Amygdala (tissue), 56 donors: ENCODE measurements at places on chromosomes 5 and 9.
A peak's percentile ranks its signal among the peaks of the same experiment; 100 is the strongest.

- DNase-seq = no peak
Measured at GRCh38 chr9:133351908-133352634, 4.1 kb downstream of the RPL7A start.

- no peak for DNase-seq
Measured at GRCh38 chr5:108760512-108760911, 12.8 kb downstream of the FER start.

DNA sequence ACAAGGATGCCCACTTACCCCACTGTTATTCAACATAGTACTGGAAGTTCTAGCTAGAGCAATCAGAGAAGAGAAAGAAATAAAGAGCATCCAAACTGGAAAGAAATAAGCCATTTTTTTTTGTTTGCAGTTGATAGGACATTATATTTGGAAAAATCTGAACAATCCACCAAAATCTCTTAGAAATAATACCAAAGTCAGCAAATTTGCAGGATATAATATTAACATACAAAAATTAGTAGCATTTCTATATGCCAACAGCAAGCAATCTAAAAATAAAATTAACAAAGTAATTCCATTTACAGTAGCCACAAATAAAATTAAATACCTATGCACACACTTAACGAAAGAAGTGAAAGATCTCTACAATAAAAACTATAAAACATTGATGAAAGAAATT is 599.3 kb downstream of the CDH9 start:
- DNase-seq = no peak

DNA sequence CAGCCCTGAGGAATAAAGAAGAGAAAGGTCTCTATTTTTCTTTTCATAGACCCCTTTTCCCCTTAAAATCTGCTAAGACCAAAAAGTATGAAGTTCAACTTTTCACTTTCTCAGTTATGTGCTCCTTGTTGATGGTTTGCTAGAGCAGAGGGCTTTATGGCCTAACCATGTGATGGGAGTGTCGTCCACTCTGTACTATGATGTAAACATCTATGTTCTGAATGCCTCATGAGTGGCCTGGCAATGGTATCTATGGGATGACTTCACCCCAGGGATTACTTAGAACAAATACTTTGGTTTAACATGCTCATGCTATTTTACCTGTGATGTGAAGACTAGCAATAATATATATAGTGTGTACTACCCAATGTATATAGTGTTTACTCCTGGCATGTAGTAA is 43.7 kb upstream of the MIER3 start:
- no peak for DNase-seq

- DNase-seq = peak; percentile 14
Measured at GRCh38 chr5:170791325-170791954, 7.9 kb downstream of the GABRP start.

GRCh38 chr5:14574096-14574495 is 7.5 kb upstream of the OTULINL start:
- no peak for DNase-seq

- DNase-seq = no peak
Measured at GRCh38 chr9:70574151-70574837, 159.8 kb upstream of the KLF9 start.

- no peak for DNase-seq
Measured at GRCh38 chr5:137696481-137696880, 39.4 kb downstream of the KLHL3 start.

GRCh38 chr9:38060681-38061080 is 8.3 kb downstream of the SHB start:
- no peak for DNase-seq

- DNase-seq = peak; percentile 22
Measured at GRCh38 chr9:69412741-69413150, 87.7 kb downstream of the ENTREP1 start.

GRCh38 chr9:88502552-88503034 is 32.4 kb upstream of the NXNL2 start:
- no peak for DNase-seq

GRCh38 chr5:80747922-80748321 is 93.1 kb upstream of the DHFR start:
- no peak for DNase-seq

DNA sequence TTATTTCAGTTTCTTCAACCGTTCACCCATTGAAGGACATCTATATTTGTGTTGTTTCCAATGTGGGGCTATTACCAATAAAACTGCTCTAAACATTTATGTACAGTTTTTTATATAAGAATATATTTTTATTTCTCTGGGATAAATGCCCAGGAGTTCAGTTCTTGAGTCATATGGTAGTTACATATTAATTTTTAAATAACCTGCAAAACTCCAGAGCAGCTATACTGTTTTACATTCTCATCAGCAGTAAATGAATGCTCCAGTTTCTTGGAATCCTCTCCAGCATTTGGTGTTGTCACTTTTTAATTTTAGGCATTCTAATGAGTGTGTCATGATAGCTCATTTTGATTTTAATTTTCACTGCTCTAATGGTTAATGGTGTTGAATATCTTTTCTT is 36.2 kb downstream of the CDK7 start:
- DNase-seq = no peak

- DNase-seq = no peak
Measured at GRCh38 chr5:9932770-9933169, 302.6 kb upstream of the TAS2R1 start.

DNA sequence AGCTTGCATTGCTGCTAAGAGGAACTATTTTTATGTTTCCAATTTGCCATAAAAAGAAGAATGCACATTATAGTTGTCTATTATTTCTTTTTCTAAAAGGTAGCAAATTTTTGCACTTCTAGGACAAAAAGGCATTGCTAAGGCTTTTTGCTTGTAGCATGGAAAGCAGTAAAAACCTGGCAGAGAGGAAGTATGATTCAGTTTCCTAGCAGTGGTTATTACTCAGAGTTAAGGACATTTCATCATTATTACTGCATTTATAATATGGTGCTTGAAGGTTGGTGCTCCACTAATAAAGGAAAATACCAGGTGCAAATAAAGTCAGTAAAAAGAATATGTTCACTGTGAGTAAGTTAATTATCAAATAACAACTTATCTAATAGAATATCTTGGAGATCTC is 179.8 kb upstream of the PLPPR1 start:
- no peak for DNase-seq

DNA sequence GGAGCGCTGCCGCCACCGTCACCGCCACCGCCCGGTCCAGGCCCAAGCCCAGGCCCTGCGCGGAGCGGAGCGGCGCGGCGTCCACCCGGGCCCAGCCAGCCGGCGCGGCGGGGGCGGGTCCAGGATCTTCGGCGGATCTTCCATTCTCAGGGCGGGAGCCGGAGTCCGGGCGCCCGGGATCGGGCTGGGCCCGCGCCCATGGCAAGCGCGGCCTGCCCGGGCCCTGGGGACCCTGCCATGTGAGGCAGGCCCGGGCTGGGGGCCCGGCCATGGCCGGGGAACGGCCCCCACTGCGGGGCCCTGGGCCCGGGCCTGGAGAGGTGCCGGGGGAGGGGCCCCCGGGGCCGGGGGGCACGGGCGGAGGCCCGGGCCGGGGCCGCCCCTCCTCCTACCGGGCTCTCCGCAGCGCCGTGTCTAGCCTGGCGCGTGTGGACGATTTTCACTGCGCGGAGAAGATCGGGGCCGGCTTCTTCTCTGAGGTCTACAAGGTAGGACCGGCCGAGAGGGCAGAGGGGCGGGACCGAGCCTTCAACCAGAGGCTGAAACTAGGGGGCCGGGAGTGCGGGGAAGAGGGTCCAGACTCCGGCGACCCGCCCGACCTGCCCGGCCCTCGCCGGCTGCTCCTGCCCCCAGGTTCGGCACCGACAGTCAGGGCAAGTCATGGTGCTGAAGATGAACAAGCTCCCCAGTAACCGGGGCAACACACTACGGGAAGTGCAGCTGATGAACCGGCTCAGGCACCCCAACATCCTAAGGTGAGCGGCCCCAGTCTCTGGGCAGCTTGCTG is 482 bp downstream of the TESK1 start:
- no peak for DNase-seq

GRCh38 chr9:3922846-3923245 is 377.0 kb downstream of the GLIS3 start:
- no peak for DNase-seq

GRCh38 chr9:71130521-71130920 is 9.1 kb upstream of the TRPM3 start:
- no peak for DNase-seq

DNA sequence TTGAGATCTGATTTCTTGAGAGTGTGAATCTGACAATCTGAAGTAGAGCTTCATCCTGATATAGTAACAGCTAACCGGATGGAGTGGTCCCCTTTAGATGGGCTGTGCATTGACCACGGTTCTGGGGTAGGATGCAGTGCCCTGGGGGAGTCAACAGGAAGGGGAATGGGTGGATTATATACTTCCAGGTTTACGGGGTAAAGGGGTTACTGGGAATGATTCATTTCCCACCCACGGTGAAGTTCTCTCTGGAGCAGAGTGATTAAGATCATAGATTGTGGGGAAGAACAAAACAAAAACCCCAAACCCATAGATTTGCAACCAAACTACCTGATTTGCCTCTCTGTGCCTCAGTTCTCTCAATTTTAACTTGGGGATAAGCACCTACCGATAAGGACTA is 1.5 kb upstream of the B4GALT7 start:
- no peak for DNase-seq

GRCh38 chr5:57324181-57324580 is 150.3 kb downstream of the GPBP1 start:
- DNase-seq = peak; percentile 5

DNA sequence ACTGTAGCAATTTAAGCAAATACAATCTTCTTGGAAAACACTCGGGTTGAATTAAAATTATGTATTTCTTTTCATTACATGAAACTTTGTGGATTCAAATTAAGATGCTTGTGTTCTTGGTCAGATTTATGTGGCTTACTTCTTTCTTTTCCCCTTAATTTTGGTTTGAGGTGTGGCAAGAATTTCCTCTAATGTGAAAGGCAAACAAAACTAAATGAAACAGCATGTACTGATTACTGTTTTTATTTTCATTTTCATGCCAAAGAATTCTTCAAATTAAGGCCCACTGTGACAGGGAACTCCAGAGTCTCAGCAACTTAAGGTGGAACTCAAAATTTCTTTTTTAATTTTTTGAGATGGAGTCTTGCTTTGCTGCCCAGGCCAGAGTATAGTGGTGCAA is at the start of gene OMD:
Gene OMD, minus strand, starts transcription at position 132 of the 400 bp plus-strand sequence. CDS start 6,913 bp downstream, outside the sequence.
- DNase-seq = no peak

DNA sequence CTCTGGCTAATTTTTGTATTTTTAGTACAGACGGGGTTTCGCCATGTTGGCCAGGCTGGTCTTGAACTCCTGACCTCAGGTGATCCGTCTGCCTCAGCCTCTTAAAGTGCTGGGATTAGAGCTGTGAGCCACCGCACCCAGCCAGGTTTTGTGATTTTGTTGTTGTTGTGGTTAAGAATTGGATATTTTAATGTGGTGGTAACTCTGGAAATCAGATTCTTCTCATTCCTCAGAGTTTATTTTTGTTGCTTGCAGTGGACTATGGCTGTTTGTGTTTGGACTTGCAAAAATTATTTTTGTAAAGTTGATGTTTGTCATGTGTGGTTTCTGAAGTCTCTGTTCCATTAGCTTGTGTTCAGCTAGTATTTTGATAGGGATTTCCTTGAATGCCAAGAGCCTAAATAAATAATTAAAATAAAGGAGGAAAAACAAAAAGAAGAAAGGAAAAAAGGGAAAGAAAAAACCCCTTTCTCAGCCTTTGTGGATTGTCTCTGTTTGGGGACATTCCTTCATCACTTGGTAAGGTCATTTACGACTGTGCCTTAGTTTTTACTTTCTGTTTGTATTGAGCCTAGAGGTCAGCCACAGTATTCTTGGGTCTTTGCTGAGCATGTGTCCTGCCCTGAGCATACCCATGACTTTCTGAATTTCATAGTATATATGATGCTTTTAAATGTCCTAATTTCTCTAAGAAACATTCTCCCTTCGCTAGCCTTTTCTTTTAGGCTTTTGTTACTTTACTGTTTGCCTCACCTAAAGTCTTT is 37.3 kb downstream of the PBX3 start:
- DNase-seq = no peak

GRCh38 chr9:79672236-79672635 is 100.5 kb downstream of the TLE4 start:
- no peak for DNase-seq
